PC-9 (cell line): ENCODE measurements at places on chromosomes 2 and 18. TPM values are rescaled to one million over a fixed set of nuclear protein-coding genes. Genes with fewer than 3 reads are reported as not detected.

GRCh38 chr2:140392824-140393223 is 1612.6 kb upstream of the NXPH2 start:
- no peak for DNase-seq

DNA sequence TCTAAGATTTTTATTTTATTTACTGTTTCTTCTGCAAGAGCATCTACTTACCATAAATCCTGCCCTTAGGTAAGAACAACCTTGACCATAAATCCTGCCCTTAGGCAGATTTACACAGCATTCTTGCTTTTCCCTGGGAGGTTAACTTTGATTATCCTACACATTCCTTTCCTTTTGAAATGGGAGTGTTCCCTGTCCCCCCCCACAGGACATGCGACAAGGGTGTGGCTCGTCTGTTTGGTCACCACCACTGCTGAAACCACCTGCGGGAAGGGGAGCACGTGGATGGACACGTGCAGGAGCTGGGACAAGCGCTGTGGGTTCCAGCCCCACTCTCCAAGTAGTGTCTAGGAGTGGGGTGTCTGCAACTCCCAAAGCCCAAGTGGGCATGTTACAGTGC is 239.3 kb upstream of the SP5 start:
- peak; percentile 62 for DNase-seq

DNA sequence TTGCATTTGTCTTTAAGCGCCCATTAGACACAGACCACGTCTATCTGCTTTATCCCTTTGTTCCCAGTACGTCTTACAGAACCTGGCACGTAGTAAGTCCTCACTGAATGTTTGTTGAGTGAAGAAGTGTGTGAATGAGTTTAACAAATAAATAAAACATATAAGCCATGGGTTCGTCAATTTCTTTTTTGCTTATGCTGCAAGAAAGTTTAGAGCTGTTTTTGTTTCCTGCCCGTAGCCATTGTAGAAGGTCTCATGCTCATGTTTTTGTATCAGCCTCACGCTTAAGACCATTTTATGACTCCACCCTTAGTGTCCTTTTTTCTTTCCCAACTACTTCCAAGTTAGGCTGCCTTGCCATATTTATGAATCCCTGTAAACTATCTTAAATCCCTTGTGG is 2.5 kb downstream of the ADD2 start:
- DNase-seq, result no peak

DNA sequence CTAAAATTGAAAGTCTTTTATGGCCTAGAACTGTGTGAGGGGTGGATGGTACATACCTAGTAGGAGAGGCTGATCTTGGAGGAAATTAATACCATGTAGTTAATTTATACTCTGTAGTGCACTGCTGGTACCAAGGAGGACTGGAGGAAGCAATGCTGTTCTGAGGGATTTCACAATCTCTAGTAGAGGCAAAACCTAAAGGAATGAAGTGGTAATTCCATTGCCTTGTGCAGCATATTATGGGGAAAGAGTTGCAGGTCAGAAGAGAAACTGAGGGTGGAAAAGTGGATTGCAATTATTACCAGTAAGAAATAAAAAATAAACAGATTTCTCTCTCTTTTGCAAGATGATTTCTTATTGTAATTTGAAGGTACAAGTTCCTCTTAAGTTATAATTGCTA is 2.2 kb downstream of the ABI2 start:
- no peak for DNase-seq

- no peak for DNase-seq
Measured at GRCh38 chr18:10353791-10354190, 100.6 kb upstream of the APCDD1 start.

DNA sequence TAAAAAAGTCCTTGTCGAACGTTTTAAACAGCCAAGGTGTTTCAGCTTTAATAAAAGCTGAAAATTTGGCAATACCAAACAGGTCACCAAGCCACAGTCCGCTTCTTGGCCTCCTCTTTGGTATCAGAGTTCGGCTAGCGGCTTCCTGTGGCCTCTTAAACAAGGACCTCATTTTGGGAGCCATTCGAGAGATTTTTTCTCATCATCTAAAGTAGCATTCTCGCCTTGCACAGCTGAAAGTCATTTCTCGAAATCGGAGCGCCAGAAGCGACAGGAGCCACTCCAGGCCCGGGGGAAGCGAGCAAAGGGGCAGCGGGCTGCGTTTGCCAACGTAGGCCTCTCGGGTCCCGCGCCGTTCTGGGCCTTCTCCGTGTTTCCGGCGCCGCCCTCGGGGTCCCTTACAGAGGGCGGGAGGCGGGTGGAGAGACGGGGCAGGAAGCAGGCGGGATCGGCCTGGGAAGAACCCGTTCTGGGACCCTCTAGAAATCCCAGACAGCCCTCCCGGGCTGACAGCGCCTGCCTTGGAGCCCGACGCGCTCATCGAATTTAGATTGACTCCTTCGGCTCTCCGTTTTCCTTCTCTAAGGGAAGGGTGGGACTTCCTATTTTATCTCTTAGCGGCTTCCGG is 522 bp upstream of the ZNF407 start:
- peak; percentile 57 for DNase-seq

- DNase-seq, result no peak
Measured at GRCh38 chr18:53101536-53102105, 761.6 kb downstream of the DCC start.

- peak; percentile 17 for DNase-seq
Measured at GRCh38 chr2:232984451-232985207, 28.4 kb downstream of the NGEF start.

GRCh38 chr2:30145826-30146336 is 926 bp upstream of the YPEL5 start:
- no peak for DNase-seq

GRCh38 chr2:194730266-194730665 is 926.8 kb upstream of the SLC39A10 start:
- no peak for DNase-seq

DNA sequence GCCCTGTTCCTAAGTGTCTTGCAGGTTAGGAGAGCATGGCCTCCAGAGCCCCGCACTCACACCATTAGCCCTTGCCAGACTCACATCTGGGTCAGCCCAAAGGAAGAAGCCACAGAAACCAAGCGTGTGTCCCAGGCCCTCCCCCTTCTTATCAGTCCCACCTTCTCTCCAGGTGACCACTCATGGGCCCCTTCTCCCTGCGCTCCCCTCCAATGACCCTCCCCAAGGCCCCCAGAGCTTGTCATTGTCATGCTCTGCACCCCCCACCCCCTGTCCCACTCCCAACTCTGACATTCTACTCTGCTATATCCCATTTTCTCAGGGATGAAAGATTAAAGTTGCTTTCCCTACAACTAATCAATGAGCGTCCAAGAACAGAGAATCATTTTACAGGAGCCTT is 30.1 kb downstream of the CAPN14 start:
- DNase-seq, result no peak

GRCh38 chr18:13256444-13257305 is 38.1 kb downstream of the LDLRAD4 start:
- no peak for DNase-seq

- no peak for DNase-seq
Measured at GRCh38 chr18:55013086-55013485, 53.8 kb upstream of the CCDC68 start.

DNA sequence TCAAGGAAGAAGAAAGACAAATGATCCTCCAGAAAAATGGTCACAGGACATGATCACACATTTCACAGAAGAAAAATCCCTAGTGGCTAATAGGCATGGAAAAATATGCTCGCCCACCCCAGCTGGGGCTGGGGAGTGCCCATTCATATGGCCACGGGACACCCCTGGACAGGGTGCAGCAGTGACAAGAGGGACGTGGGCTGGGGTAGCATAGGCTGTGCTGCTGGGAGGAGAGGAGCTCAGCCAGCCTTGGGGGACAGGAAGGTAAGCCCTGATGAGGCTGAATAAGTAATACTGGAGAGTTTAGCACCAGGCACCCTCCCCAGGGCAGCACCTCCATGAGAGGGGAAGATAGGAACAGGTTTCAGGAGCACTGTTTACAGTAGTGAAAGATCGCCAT is 254.9 kb upstream of the HS6ST1 start:
- no peak for DNase-seq

DNA sequence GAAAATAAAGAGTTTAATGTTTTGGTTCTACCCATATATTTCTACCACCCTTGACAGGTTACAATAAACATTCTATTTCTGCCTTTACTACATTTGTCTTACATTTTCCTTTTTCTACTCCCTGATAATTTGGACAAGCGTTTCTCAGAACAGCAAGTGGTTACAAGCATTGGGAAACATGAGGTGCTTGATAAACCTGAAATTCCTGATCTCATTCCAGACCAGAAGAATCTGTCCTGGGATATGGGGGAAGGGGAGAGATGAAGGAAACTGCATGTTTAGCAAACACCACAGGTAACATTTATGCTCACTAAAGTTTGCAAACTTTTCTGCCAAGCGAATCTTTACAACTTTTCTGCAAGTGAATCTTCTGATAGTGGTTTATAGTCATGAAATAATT is 28.3 kb upstream of the DSC1 start:
- peak; percentile 9 for DNase-seq

DNA sequence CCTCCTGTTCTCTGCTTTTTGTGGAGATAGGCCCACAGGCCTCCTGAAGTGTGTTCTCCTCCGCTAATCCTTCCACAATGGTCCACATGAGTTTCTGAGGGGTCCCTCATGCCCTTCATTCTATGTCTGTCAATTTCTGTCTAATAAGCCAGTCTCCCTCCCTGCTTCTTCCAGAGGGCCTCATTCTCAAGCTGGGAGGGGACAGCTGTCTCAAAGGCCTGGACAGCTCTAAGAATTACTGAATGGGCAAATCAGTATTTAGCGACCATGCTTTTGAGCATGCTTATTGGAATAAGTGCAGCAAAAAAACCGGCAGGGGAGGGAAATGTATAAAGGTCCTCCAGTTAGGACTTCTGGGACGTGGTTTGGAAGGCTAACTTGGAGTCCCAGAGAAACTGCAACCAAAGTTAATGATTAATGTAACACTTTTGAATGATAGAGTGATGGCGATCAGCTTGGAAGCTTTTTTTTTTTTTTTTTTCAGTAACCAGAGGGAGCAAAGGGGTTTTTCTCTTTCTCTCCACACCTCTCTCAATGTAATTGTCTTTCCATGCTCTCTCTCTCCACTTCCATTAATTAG is 890.7 kb upstream of the POU3F3 start:
- DNase-seq, result no peak

DNA sequence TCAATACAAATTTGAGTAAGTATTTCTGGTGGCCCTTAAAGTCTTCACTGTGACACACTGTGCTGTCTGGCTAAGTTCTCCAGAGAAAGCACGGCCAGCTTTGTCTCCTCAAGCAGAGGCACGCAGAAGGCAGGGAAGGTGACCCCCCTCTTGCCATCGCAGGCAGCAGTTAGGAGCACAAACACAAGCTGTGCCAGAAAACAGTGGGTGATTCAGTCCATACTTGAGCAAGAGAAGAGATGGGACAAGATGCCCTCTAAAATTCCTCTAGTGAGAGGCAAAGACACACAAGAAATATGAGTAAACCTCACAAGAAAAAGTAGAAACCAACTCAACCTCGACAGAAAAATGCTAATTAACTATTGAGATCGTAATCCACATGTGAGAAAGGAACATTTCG is 9.8 kb downstream of the MCEE start:
- no peak for DNase-seq

GRCh38 chr18:55577812-55578539 is 10.0 kb downstream of the TCF4 start:
- no peak for DNase-seq

Gene CCDC68
- total RNA-seq, result 2.7 and 2.9 TPM in 2 replicates

Gene FSHR
- total RNA-seq, result not detected in 2 replicates

Gene ANO7
- total RNA-seq, result 6.5 and 8.5 TPM in 2 replicates

Gene KLF7
- 12.5 and 20.0 TPM in 2 replicates for total RNA-seq

Gene IKZF2
- 22.2 and 28.3 TPM in 2 replicates for total RNA-seq

Gene EFHD1
- total RNA-seq, result 10.6 and 15.0 TPM in 2 replicates

Gene LOXHD1
- total RNA-seq, result not detected in 2 replicates
